Fibroblast of the conjunctiva (primary cell): ENCODE measurements at places on chromosomes 6 and 20.

DNA sequence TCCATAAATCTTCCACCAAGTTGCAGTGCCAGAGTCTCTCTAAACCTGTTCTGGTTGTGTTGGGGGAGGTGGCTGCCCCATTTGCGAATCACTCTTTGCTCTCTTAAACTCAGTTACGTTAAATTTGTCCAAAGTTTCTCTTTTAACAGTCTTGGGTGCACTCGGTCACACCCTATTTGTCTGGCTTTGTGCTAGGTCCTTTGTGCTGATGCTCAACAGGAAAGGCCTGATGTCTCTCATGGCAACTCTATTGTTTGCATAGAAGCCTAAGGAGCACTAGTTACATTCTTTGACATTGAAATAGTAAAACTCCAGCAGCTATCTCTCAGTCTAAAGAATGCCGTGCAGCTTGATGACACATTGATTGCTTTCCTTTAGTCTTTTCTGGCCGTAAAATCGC lies 105.1 kb downstream of the TRMT11 start:
- DNase-seq = no peak

- peak; percentile 67 for DNase-seq
These were observed 213.0 kb upstream of the LAMP5 start for GRCh38 chr20:9301129-9302090.

DNA sequence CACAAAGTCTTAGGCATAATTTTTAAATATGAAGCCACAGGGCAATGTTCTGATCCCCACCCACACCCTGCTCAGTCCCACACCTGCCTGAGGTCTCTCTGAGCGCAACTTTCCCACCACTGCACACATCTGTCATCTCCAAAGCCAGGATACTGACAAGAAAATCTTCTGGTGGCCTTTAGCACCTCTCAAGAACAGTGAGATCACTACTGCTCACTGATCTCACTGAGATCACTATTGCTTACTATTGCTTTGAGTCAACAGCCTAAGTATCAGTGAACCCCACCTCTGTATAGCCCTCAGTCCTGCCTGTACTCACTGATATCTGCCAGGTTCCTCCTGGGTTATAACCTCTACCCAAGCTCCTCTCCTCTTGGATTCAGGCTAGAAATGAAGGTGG lies 6.4 kb downstream of the TNFRSF21 start:
- DNase-seq = no peak

GRCh38 chr20:36130390-36130789 lies 24.1 kb upstream of the EPB41L1 start:
- DNase-seq = no peak

DNA sequence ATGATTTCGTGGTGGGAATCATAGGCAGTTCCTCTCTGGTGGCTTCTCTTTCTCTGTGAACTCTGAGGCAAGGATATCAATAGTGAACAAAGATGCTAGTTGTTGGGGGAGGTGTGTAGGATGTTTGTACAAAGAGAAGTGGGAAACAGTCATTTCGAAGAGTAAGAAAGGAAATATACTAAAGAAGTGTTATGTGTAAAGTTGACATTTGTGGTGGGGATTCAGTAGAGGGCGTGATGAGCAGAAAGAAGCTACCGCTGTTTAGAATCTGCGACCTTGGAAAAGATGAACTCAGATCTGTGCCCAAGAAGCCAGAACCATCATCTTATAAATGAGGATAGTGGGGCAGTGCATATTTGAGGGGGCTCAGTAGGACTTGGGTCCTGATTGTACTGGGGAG lies 11.4 kb downstream of the SLC35F1 start:
- no peak for DNase-seq

- DNase-seq = no peak
These were observed 17.0 kb downstream of the PRDM1 start for GRCh38 chr6:106102967-106103727.

DNA sequence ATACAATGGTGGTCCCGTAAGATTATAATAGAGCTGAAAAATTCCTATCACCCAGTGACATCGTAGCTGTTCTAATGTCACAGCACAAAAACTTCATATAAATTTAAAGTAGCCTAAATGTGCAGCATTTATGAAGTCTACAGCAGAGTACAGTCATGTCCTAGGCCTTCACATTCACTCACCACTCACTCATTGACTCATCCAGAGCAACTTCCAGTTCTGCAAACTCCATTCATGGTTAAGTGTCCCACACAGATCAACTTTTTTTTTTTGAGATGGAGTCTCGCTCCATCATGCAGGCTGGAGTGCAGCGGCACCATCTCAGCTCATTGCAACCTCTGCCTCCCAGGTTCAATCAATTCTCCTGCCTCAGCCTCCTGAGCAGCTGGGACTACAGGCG lies 20.9 kb upstream of the KCNG1 start:
- no peak for DNase-seq

GRCh38 chr6:129902681-129903080 lies 41.6 kb upstream of the TMEM244 start:
- DNase-seq = no peak

DNA sequence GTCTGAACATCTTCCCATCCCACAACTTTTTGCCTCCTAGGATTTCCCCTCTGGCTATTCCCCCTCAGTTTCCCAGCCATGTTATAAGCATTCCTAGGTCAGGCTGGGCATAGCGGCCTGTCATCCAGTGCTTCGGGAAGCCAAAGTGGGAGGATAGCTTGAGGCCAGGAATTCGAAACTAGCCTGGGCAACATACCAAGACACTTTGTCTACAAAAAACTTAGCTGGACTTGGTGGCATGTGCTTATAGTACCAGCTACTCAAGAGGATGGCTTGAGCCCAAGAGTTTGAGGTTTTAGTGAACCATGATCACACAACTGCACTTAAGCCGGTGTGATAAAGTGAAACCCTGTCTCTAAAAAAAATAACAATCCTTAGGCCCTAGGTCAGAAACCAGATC lies 447.4 kb downstream of the KIF16B start:
- no peak for DNase-seq
